CD4-positive, alpha-beta T cell treated with Interleukin-6 at 100 ng/mL for 8 hours (primary cell): ENCODE measurements at places on chromosomes 7 and 10.

GRCh38 chr10:53123311-53123710 lies 350.7 kb upstream of the MBL2 start:
- no peak for DNase-seq

- DNase-seq = no peak
Measured at GRCh38 chr10:84608126-84608525, 279.7 kb downstream of the CCSER2 start.

GRCh38 chr7:43727003-43727402 lies 2.3 kb downstream of the COA1 start:
- DNase-seq = no peak

DNA sequence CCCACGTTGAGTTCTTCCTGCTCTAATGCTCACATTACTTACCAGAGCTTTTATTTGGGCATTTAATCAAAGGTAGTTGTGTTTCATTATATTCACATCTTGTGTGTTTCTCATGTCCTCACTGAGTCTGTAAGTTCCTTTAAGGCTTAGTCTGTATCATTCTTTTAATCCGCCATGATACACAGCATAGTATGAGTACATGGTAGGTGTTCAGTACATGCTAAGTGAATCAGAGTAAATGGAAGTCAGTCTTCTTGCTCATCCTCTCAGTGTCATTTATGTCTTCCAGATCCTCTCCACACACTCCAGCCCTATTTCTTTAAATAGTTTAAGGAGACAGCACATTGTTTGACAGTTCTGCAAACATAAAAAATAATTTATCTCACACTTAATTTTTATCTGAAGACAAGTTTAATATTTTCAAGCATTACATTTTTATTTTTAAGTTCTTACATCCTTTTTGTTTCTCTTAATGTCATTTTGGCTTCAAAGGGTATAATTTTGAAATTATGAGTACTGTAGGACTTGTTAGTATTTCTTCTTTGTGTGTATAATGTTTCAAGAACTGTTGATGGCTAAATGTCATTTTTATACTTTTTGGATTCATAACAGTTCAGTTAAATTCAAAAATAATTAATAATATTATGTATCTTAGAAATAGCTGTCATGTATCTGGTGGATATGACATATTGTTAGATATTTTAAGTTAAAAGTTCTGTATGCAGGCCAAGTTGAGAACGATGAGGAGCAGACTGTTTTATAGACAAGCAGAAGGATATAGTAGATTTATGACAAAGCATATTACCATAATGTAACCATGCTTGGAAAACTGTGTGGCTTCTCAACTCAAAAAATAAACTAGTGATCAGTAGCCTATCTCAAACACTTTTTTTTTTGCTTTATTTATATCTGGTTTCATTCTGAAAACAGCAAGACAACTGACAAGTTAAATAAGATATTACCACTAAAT lies 342.7 kb downstream of the LRMDA start:
- DNase-seq = no peak

DNA sequence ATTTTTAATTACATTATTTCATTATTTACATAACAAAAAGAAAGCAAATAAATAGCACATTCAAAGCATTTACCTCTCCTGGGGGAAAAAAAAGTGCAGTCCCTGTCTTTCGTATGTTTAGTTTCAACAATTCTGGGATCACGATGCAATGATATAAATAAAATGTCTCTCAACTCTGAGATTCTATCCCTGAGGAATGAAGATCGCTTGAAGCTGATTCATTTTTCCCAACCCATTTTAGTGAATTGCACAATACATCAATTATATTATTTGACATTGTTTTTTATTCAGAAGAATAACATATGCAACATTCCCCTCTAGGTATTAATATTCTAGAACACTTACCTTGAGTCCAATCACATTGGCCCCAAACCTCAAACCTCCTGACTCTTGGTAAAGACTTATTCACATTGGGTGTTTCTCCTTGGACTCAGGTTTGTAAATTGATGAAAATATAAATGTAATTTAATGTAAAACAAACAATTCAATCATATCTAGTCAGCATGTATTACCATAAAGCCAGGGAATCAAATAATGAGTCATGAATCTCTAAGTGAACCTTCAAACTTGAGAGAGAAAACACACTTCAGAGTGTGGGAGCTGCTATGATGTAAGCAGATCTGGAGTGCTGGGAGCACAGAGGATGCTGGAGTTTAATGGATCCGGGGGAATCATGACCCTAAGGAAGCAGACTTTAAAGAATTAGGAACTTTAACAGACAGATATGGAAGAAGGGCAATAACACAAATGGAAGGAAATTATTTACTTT lies 5.3 kb upstream of the SCIN start:
- no peak for DNase-seq

DNA sequence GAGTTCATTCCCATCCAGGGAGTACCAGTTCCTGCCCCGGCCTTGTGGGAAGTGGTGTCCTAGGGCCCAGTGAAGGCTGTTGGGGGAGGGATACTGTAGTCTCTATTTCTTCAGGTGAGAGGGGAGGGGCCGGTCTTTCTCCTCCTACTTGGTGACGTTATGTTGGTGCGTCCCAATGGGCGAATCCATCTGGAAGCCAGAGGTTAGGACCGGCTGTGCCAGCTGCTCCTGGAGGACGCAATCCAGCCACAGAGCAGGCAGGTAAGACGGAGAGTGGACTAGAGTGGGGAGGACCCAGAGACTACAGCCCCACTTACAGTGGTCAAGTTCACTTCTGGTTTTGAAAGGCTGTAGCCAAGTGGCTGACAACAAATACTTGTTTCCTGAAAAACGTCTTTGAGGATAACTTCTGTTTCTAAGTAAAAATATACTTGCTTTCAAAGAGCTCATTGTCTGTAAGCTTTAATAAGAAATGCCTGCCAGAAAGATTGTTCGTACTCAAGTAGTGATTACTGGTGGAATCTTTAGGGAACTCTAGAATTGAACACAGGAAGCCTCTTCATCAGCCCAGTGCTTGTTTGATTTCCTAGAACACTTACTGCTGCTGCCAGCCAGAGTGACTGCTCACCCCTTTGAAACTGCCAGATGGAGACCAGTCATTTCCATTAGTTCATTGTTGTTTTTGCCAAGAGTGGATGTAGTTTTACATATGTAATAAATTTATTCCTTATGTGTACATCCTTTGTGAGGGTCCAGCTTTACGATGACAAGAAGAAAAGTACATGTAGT lies 25.4 kb downstream of the RBM33 start:
- no peak for DNase-seq

GRCh38 chr7:24757353-24758275 lies at the start of gene GSDME:
Gene GSDME (minus strand): TSS chr7:24757464. CDS start chr7:24749774, 7,690 bp downstream.
- no peak for DNase-seq

GRCh38 chr7:78095549-78095948 lies 297.0 kb downstream of the PHTF2 start:
- DNase-seq = no peak

DNA sequence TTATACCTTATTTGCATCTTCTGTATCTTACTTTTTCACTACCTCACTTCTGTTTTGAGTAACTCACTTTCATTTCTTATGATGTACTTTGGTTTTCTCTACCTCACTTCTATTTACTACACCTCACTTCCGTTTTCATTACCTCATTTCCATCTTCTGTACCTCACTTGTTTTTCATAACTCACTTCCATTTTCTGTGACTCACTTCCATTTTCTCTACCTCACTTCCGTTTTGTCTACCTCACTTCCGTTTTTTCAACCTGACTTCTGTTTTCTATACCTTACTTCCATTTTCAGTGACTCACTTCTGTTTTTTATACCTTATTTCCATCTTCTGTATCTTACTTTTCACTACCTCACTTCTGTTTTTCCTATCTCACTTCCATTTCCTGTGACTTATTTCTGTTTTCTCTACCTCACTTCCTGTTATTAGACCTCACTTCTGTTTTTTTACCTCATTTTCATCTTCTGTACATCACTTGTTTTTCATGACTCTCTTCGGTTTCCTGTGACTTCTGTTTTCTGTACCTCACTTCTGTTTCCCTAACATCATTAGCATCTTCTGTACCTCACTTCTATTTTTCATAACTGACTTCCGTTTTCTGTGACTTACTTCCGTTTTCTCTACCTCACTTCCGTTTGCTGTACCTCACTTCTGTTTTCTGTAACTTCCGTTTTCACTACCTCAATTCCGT lies 493.1 kb upstream of the AKR1E2 start:
- no peak for DNase-seq

DNA sequence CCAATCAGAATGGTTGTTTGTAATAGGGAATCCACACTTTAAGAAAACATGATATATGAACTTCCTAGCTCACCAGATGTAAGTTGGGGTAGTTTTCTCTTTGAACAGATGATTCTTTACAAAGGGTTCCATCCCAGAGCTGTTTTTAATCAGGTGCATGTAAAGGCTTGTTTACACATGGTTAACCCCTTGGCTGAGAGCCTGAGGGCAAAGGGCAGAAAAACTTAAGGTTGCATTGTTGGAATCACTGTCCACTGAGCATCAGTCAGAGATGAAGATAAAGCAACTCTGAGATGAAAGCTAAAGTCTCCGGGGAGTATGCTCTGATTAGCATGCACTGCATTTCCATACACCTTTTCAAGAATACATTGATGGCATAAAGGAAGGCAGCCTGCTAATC lies 518.2 kb downstream of the SORCS3 start:
- DNase-seq = no peak
